Stimulated activated CD8-positive, alpha-beta memory T cell treated with anti-CD3 and anti-CD28 coated beads, Interleukin-2, amount 100 ng/mL, for 48 hours (primary cell): ENCODE measurements at places on chromosomes 5 and 9.

- DNase-seq = no peak
Measured at GRCh38 chr9:78549711-78550110, 252.8 kb downstream of the PSAT1 start.

DNA sequence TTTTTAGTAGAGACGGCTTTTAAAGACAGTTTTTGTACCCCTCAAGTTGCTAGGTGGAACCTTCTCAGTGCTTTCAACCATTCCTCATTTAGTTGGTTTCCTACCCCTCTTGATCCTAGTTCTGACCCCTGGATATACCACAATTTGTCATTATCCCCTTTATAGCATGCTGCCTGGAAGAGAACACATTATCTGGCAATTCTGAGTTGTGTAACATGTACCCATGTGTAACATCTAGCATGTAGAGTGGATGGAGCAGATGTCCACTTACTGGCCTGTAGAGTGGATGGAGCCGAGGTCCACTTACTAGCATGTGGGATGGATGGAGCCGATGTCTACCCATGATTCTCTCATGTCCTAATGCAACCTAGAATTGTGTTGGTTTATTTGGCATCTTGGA lies 7.5 kb downstream of the SLC36A1 start:
- no peak for DNase-seq

DNA sequence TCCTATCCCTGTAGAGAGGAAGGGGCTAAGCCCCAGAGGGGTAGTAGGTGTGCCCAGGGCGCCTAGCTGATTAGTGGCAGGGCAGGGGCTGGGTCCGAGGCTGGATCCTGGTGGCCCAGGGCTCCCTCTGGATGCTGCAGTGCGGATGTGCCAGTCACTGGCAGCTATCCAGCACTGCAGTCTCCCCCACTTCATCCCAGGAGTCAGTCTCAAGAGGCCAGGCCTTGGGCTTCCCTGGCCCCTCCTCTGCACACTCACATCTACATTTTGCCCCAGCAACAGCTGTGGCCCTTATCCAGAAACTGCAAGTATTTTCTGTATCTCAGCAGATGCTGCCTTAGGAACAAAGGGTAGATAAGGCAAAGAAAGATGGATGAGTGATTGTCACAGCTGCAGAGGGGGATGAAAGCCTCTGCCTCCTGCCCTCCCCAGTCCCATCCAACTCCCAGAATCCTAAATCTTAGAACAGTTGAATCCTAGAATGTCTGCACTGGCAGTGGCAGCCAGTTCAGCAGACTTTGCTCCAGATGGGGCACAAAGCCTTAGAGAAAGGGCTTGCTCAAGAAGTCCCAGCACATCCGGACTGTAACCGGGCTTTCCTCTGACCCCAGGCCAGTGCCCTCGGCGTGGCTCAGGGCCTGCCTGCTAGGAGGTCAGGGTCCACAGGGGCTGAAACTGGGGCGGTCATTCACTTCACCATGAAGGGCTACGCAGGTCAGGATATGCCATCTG lies 1.6 kb downstream of the ANXA6 start:
- DNase-seq = no peak

DNA sequence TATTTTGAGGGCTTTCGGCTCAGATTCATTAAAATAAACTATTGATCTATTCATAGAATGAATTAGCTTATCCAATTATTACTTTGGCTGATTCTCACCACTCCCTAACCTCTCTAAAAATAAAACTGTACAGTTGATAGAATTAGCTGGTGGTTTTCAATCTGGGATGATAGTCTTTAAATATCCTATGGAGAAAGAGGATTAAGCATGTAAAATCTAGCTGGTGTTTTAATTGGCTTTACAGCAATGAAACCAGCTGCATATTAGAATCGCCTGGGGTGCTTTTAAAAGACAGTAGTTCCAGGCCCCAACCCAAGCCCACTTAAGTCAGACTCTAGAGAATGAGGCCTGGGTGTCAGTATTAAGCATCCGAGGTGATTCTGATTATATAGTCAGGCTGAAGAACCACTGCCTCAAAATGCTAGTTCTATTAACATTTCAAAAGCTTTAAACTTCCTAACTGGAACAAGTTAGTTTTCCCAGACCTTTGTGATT lies 95.1 kb downstream of the MAP1B start:
- DNase-seq = no peak

GRCh38 chr9:138122201-138122600 lies 244.6 kb downstream of the CACNA1B start:
- DNase-seq = no peak
